ENCODE measurements at places on chromosomes 2 and 18.

DNA sequence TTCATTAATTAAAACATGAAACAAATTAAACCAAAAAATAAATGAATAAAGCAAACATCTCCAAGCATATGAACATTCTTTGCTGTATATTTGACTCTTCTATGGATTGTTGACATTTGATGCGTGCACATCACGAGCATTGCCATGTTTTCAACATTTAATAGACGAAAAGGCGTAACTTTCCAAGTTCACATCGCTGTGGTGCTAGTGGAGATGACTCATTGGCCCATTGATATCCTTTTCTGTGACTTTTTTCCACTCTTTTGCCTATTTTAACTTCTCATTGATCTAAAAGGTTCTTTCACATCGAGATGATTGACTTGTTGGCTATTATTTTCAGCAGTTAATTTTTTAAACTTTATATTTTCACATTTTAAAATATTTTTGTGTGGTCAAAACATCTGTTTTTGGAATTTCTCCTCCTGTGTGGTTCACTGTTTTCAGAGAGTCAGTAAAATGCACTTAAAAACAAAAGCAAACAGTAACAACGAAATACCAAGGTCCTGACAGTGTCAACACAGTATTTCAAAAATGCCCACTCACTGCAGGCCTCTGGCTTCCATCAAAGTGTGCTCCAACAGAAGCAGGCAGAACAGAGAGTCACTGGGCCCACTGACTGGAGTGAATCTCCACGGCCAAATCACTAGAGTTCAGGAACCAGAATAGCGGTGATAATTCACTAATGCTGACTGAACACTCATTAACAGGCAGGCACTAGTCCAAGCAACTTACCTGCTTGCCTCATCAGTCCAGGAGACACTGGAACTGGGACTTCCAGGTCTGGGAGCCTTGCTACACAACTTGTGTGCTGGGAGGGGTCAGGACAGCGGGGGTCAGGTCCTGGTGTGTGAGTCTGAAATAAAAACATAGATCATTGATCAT is 372.2 kb upstream of the SMIM21 start:
- no peak for DNase-seq

- DNase-seq, result no peak
Observed at GRCh38 chr2:120670771-120671480, 64.7 kb upstream of the GLI2 start.

DNA sequence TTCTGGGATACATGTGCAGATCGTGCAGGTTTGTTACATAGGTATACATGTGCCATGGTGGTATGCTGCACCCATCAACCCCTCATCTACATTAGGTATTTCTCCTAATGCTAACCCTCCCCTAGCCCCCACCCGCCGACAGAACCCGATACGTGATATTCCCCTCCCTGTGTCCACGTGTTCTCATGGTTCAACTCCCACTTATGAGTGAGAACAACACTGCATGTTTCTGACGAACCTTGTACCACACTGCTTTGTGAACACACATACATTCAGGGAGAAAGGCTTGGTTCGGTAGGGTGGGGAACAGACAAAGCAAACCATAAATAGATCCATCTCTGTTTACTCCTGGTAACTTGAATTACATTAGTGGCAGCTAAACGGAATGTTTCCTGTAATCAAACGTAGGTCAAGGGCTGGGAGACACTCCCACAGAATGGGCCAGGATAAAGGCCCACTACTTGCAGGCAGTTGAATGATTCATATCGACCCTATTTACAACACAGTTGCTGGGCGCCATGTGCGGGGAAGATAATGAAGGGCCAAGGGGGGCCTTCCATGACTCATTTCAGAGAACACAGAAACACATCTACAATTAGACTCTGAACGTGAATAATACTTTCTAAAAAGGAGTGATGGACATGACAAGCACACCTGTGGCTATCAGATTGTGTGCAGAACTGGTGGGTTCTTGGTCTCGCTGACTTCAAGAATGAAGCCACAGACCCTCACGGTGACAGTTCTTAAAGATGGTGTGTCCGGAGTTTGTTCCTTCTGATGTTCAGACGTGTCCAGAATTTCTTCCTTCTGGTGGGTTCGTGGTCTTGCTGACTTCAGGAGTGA is 56.8 kb upstream of the KIDINS220 start:
- DNase-seq, result no peak

GRCh38 chr2:75751824-75752468 is 41.2 kb upstream of the GCFC2 start:
- DNase-seq, result no peak

- DNase-seq, result peak; percentile 63
Observed at GRCh38 chr2:675982-676646, 1.1 kb downstream of the TMEM18 start.

GRCh38 chr2:128501006-128501690 is 182.5 kb upstream of the HS6ST1 start:
- DNase-seq, result no peak

GRCh38 chr2:241926541-241927311 is 57.2 kb downstream of the RTP5 start:
- no peak for DNase-seq

GRCh38 chr18:69097349-69097748 is 299.5 kb downstream of the CCDC102B start:
- DNase-seq, result no peak

DNA sequence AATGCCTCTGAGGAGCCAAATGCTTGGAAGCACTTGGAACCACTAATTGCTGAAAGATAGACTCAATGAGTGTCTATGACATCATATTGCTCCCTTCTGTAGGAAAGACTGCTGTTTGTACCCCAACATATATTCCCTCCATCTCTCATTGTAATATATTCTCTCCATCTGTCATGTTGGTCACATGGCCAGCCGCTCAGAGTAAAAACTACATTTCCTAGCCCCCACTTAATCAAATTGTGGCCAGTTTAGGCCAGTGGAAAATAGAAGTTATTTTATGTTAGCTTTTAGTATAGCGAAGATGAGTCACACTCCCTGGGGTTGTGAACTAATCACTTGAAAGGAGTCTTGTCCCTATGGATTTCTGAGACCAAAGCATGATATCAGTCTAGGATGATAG is 160.2 kb downstream of the HNMT start:
- no peak for DNase-seq

GRCh38 chr18:77132369-77133050 is at the start of gene MBP:
MBP (minus strand) TSS chr18:77132783; CDS start chr18:77105261, 27,522 bp downstream.
- no peak for DNase-seq

- DNase-seq, result no peak
Observed at GRCh38 chr2:121189011-121189410, 96.0 kb downstream of the TFCP2L1 start.

DNA sequence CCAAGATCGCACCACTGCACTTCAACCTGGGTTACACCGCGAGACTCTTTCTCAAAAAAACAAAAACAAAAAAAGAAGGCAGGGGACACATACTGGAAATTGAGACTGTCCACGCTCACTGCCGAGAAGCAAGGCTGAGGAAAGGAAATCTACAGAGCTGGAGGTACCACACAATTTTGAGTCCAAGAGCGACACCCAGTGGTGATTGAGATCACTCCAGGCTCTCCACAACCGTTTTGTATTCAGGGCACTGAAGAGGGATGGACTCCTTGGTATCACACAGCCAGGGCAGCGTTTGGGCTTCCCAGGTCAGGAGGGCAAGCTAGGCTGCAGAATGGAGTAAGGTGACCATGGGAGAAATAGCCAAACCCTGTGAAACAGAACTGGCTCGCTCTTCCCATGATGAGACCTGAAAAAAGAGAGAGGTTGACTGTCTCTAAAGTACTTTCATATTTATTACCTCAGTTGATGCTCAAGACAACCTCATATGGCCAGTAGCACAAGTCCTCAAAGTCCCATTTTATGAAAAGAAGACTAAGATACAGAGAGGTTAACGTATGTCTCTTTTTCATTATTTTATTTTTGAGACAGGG is 74.5 kb upstream of the YPEL5 start:
- peak; percentile 16 for DNase-seq

Data from amygdala (tissue), 56 donors.